ENCODE measurements at places on chromosomes 5 and 9.

- DNase-seq, result no peak
Measured at GRCh38 chr5:159061834-159062474, 37.8 kb downstream of the EBF1 start.

DNA sequence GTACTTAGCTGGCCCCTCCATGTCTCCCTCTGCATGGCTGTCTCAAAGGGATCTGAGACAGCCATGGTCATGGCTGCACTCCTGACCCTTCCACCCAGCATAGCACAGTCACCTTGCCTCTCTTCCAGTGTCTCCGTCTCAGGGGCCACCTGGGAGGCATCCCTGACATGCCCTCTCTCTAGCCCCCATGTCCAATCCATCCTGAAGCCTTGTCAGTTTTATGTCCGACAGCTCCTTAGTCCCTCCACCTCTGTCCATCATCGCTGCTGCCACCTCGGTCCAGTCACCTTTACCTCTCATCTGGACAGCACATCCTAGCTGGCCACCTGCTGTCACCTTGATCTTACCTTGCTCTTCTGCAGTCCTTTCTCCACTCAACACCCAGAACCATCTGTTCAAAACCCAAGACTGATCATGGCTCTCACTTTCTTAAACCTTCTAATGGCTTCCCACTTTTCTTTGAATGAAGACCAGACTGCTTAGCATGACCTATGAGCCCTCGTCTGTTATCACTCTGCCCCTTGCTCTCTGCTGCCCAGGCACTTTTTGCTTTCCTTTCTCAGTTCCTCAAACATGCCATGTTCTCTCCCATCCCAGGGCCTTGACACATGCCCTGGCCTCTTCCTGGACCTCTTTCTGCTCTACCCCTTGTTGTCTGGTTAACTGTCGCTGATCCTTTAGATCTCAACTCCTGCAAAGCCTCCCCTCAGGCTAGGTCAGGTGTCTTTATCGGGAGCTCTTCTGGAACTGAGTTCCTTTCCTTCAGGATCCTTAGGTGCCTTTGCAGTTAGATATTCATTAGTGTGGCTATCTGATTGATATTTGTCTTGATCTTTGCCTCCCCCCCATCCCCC, 181.8 kb upstream of the PITX1 start:
- no peak for DNase-seq

DNA sequence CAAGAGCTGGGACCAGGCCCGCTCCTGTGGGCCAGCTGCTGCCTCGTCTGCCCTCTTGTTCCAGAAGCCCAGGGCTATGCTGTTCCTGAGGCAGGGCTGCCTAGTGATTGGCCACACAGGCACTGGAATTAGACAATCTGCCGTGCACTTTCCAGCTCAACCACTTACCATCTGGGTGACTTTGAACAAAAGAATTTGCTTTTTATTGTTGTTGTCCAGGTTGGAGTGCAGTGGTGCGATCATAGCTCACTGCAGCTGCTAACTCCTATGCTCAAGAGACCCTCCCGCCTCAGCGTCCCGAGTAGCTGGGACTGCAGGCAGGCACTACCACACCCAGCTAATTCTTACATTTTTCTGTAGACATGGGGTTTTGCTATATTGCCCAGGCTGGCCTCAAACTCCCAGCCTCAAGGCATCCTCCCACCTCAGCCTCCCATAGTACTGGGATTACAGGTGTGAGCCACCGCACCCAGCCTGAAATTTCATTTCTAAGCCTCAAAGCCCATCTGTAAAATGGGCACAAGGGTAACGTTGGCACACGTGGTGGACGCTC, 1.2 kb upstream of the NEK6 start:
- DNase-seq, result peak; percentile 47

DNA sequence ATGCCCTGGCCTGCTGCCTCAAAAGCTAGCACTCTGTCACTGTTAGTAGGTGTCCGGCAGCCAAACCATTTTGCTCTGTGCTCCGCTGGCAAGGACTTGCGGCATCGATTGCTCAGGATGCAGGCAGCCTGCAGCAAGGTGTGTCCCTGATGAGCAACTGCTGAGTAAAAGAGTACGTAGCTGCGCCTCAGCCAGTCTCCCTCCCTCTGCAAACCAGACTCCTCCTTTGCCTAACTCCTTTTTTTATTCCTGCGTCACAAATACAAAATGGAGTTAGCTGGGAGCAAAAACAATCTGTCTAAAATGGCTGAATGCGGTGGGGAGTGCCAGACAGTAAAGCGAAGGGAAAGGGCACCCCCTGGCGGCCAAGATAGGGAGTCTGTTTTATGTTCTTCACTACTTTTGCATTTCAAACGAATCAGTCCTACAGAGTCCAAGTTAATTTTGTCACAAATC, 61.1 kb downstream of the DIAPH1 start:
- peak; percentile 78 for DNase-seq

DNA sequence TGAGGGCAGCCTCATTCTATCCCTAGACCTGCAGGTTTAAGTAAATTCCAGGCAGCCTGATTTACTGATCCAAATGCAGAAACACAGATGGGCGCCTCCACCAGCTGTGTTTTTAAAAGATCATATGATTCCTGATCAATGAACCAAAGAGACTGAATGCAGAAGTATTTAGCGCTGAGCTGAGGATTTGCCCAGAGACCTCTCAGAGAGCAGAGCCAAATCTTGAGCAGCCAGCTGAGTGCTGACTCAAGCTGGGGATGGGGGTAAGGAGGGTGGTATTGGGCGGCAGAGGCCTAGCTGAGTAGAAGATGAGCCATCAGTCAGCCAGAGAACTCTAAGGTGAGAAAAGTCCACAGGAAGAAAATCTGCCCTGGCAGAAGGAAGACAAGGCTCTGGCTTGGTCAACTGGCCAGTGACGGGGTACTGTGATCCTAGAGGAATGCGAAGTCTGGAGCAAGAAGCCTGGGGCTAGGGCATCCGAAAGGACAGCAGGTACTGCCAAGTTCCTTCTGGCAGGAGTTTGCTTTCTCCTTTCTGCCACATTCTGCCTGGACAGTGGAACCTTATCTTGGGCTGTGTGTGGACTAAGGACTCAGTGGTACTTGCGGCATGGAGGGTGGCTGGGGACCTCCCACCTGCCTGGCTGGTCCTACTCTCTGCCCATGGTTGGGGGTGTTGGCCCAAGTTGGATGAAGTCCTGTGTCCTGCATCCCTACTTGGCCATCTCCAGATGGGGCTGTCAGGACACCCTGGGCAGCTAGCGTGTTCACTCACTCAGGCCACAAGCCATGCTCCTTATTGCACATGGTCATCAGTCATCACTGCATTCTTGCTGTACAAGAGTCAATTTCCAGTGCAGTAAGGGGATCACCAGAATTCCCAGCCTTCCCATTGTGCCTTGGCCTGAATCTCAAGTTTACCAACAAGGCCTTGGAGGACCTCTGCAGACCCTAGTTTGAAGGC, 34.5 kb upstream of the CDKN2AIPNL start:
- DNase-seq, result no peak

- DNase-seq, result no peak
Measured at GRCh38 chr9:104795082-104795481, 31.2 kb downstream of the NIPSNAP3B start.

DNA sequence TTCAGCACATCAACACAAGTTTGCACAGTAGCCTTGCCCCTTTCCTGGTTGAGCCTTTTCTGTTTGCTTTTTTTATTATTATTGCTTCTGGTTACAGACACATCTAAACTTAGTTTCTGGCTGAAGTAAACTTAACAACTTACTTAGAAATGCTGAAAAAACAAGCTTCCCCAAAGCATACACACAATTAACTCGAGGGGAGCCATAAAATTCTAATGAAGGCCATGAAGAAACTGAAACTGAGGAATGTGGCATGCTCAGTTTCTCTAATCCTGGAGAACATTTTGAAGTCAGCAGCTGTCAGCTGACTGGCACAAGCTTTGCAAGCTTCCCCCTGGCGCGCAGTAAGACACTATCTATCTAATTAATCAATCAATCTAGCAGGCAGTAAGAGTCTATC, 3.7 kb downstream of the MYO10 start:
- DNase-seq, result no peak

DNA sequence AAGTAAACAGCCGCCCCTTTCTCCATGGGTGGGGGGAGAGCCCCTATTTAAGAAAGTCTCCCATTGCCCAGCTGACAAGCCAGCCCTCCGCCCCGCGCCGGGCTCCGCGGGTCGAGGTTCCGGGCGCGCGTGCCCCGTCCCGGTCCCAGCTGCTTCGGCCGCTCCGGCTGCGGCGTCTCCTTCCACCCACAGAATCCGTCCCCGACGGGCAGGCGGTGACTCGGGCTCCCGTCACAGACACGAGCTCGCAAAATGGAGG, 223 bp downstream of the NR3C1 start:
- DNase-seq, result no peak

GRCh38 chr5:60487885-60488442, 212.0 kb downstream of the DEPDC1B start:
- no peak for DNase-seq

- no peak for DNase-seq
Measured at GRCh38 chr5:113182658-113183344, 206.2 kb downstream of the DCP2 start.

DNA sequence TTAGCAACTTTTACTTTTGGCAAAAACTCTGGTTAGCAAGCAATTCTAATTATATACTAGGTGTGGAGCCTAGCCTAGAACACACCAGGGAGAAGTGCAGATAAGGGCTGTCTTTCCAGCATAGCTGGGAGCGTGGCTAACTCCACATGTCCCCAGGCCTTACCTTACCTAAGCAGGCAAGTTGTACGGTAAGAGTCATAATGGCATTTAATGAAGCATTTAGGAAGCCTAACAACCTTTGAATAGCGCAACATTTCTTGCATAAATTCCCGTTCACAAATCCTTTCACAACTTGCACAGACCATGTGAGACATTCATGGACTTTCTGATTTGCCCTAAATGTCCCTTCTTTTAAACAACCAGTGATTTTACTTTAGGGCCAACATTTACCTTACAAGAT, 917.4 kb upstream of the ACO1 start:
- DNase-seq, result no peak

- DNase-seq, result no peak
Measured at GRCh38 chr9:114357360-114357759, 27.7 kb downstream of the ORM2 start.

- DNase-seq, result no peak
Measured at GRCh38 chr9:86009133-86009532, 68.2 kb downstream of the NAA35 start.

DNA sequence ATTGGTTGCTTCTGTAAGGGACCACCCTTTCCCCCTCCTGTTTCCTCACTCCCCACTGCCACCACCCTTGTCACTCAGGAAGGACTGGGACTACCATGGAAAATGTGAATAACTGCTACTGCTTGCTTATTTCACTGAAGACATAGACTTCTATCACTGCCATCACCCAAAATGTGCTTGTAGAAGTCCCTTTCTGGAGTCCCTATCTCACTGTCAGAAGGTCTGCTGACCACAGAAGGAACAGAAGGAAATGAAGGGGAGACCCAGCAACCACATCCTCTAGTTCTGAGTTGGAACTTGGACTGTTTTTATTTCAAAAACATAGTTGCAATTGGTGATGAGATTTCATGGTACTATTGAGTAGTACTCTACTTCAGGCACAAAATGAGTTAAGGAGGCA, 122.5 kb downstream of the NPR3 start:
- no peak for DNase-seq

DNA sequence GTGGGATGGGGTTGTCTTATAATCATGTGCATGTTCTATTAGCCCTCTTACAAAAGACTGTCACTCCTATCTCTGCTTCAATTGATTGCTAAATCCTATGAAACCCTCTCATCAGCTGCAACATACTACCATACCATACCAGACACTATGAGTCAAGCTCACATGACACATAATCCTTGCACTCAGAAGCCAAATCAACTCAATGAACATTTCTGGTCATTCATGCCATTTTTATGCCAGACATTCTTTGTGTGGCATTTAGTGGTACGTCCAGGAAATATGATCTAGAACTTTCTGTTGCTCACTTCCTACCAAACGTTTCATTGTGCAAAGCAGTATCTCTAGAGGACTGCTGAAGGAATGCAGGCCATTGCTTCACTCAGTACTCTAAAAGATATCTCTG, 159.2 kb upstream of the GNA14 start:
- peak; percentile 3 for DNase-seq

DNA sequence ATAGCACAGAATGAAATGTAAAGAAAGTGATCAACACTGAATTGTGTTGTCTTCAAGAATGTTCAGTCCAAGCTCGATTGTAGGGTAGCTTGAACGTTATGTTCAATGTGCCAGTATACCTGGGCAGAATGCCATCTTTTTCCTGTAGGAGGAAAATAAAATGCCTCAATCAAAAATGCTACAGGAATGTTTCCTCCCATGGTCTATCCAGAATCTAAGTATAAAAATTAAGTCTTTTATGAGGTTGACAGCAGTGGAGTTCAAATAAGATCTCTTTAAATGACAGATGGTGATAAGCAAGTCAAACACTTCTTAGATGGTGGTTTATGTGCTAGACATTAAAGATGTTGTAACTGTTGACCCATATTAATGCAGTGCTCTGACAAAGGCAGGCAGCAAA, 488.6 kb downstream of the CSNK1G3 start:
- no peak for DNase-seq

DNA sequence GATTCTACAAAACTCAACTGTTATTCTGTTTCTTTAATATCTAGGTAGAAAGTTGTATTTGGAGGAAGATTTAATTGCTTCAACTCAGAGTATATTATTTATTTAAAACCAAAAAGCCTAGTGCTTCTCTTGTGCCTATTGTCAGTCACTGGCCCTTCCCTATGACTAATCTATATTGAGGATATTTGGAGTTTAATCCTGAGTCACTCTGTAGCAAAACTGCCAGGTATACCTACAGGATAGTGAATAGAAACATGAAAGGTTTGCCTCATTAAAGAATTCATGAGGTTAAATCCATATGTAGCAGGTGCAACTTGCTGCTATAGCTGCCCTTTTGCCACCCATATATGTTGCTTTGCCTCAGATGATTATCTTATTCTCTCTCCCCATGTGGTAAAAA, 15.1 kb downstream of the PLK2 start:
- DNase-seq, result no peak

- no peak for DNase-seq
Measured at GRCh38 chr5:73673161-73673591, 47.2 kb downstream of the ARHGEF28 start.
